ENCODE measurements at places on chromosomes 2 and 18. TPM values are rescaled to one million over a fixed set of nuclear protein-coding genes. Genes with fewer than 3 reads are reported as not detected.

DNA sequence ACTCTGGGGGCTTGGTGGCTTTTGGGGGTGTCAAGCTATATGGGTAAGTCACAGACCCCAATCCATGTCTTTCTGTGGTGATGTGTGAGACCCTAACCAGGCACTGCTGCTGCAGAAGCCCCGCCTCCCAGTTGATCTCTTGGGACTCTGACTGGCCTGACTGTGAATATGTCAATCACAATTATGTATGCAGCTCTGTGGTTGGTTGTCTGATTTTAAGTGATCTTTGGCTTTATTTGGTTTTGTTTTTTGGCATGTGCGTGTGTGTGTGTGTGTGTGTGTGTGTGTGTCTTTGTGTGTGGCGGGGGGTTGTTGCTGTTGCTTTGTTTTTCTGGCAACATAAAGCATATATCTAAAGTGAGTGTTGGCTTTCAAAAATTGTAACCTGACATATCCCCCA, 78.5 kb upstream of the GLS start:
- no peak for DNase-seq

Gene SKOR2
- polyA plus RNA-seq = not detected

- no peak for DNase-seq
These were observed 77.2 kb downstream of the TLK1 start for GRCh38 chr2:171083451-171083850.

GRCh38 chr2:209331291-209331844, 92.5 kb upstream of the MAP2 start:
- peak; percentile 11 for DNase-seq

DNA sequence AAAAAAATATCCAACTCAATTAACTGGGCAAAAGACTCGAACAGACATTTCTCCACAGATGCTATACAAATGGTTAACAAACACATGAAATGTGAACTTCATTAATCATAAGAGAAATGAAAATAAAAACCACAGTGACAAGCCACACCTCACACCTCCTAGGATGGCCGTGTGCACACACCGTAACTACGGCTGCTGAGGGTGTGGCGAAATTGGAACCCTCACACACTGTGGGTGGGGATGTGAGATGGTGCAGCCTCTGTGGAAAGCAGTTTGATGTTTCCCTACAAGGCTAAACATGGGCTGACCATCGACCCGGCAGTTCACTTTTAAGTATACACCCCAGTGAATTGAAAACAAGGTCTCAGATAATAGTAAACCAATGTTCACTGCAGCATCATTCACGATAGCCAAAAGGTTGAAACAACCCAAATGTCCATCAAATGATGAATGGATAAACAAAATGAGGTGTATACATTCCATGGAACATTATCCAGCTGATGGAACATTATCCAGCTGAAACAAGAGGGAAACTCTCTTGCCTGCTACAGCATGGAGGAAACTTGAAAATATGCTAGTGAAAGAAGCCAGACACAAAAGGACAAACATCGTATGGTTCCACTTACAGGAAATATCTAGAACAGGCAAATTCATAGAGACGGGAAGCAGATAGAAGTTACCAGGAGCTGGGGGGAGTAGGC, 32.2 kb downstream of the ZAP70 start:
- DNase-seq = no peak

Gene NT5DC4
- not detected for polyA plus RNA-seq

Gene IL1F10
- polyA plus RNA-seq = not detected

Gene STAT4
- polyA plus RNA-seq = 2.4 TPM

GRCh38 chr2:45909677-45910191, 258.3 kb downstream of the PRKCE start:
- no peak for DNase-seq

GRCh38 chr2:18762667-18763066, 173.3 kb upstream of the NT5C1B start:
- DNase-seq = no peak

GRCh38 chr2:37389395-37389794, 45.0 kb downstream of the QPCT start:
- no peak for DNase-seq

DNA sequence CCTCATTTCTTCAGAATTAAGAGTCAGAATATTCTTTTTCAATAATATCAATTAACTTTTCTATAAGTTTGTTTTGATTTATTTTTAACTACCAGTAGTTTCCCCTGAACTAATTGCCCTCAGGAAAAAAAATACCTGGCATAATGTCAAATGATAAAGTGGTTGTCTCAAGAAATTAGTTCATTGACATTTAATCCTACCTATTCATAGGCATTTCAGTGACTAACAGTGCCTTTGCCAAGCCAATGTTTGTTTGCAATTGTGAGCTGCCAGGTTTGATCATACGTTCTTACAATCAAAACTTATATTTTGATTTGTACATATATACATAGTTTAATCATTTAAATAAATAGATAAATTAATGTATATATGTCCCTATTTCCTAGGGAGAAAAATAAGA, 267.3 kb upstream of the MC4R start:
- DNase-seq = no peak

- no peak for DNase-seq
These were observed 87.2 kb downstream of the BCL11A start for GRCh38 chr2:60466161-60466702.

DNA sequence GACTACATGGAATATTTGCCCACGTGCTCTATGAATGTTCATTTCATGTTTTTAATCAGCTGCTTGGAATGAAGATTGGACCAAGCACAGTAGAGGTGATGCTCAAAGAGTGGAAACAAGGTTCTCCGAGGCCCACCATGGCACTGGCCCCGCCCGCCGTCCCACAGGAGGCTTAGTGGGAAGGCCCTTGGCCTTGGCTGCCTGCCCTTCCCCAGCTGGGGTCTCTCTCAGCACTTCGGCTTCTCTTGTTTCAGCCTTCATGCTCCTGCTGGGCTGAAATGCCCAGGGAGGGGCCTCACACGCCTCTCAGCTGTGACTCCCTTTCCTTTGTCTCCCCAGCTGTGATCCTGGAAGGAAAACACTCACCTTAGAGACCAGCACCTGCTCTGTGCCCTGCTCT, 833.2 kb downstream of the GALR1 start:
- no peak for DNase-seq

- DNase-seq = no peak
These were observed 47.1 kb downstream of the STRN start for GRCh38 chr2:36919041-36919837.

GRCh38 chr2:42859006-42859552, 66.7 kb upstream of the HAAO start:
- DNase-seq = no peak

- DNase-seq = no peak
These were observed 423.5 kb upstream of the FANCL start for GRCh38 chr2:58664523-58665151.

DNA sequence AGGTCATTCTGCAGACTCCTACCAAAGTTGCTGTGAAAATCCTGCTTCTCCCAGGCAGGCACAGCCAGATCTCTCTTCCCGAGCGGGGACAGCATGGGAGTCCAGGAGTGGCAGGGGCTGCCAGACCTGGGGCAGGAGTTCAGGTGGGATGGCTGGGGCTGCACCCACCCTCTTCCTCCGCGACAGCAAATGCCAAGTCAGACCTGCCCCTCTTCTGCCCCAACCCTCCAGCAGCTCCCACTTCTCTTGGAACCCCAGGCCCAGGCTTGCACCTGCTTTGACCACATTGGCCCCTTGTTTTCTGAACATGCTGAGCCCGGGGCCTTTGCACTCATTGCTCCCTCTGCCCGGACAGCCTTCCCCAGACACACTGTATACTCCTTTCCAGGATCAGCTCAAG, 288.2 kb upstream of the HS6ST1 start:
- no peak for DNase-seq

Gene CCDC121
- 6.6 TPM for polyA plus RNA-seq

DNA sequence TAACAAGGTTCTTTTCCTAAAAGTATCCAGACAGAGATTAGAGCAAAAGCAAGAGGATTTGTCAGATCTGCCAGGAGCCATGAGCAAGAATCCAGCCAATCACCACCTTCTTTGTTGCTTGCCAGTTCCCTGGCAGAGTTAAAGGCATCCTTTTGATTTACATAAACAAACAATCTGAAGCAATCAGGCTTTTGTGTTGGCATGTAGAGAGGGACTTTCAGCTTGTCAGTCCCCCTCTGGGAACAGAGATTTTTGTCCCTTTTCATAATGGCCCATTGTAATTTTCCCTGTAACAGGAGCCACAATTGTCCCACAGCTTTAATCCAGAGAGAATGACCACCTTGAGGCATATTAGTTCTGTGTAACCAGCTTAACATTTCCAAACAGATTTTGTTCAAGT, at the start of gene ERMN:
Gene ERMN, minus strand, starts transcription at position 39 of the 400 bp plus-strand sequence. CDS start 182 bp downstream, outside the sequence.
- DNase-seq = no peak

GRCh38 chr18:31510319-31510718, 12.3 kb downstream of the DSG2 start:
- DNase-seq = no peak

GRCh38 chr18:44987371-44987770, 306.7 kb downstream of the SETBP1 start:
- DNase-seq = no peak

Gene GAREM1
- 12.0 TPM for polyA plus RNA-seq

GRCh38 chr18:65017372-65017760, 733.4 kb upstream of the CDH7 start:
- DNase-seq = no peak

DNA sequence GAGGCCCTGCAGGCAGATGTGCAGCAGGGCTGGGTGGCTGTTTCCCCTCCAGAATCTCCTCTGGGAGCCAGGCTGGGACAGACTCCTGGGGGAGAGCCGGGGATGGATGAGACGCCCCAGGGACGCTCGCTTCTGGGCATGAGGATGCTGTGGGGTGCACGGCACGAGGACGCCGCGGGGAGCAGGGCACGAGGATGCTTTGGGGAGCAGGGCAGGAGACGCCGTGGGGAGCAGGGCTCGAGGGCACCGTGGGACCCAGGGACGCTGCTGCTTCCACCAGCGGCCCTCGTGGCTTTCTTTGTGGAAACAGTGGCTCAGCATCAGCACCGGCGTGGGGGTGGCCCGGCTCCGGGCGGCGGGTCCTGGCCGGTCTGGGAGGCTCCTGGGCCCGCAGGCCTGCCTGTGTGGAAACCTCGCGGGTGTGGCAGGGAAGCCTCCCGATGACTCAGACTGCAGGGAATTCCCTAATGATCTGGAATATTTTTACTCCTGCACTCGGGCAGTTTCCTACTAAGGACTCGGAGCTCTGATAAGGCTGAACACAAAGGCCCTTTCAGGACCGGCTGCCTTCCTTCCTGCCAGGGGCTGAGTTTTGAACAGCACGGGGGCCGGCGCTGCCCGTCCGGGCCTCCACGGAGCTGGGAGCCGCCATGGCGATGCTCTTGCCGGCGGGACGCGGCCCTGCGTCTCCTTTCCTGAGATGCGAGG, 62.6 kb downstream of the NFATC1 start:
- DNase-seq = peak; percentile 70
